IPS DF 19.7 (cell line): ENCODE measurements at places on chromosomes 5 and 9.
A peak's percentile ranks its signal among the peaks of the same experiment; 100 is the strongest.

GRCh38 chr5:54610197-54610944 lies 92.8 kb downstream of the SNX18 start:
- no peak for DNase-seq

DNA sequence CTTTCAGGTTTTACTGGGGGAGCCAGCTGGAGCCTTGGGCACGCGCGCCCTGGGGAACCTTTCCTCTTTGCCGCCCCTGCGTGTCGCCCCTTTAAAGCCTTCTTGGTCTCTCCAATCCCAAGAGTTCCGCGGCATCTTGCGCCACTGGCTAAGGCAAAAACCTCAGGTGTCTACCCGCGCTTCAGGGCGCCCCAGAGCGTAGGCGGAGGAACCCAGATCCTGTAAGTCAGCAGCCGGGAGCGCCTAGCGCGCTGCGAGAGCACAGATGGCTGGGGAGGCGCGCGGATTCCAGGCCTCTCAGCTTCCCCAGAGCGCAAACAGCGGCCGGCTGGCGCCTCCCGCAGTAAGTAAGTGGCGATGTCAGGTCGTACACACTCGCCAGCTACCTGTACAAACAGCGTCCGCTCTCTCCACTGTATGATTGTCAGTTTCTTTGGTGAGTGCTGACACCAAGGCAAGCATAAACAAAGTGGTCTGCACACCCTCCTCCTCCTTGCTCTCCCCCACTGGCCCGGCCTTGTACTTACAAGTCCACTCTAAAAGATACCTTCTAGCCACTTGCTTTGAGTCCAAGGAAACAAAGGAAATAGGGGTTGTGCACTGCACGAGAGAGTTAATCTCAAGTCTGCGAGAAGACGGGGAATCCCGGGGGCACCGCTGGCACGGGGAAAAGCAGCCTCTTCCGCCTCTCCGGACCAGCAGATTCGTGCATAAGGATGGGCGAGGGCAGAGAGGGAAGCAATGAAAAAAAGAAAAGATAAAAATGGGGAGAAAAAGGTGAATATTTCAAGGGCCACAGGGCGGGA lies 2.9 kb downstream of the HTR1A start:
- DNase-seq: peak; percentile 77

- DNase-seq: no peak
These were observed 35.9 kb upstream of the TESK1 start for GRCh38 chr9:35569206-35569605.

- DNase-seq: no peak
These were observed 1.7 kb upstream of the OTULINL start for GRCh38 chr5:14579731-14580397.

- no peak for DNase-seq
These were observed 34.1 kb upstream of the ADAMTS2 start for GRCh38 chr5:179379321-179379890.

- no peak for DNase-seq
These were observed 1.2 kb downstream of the F2RL1 start for GRCh38 chr5:76819851-76820525.

DNA sequence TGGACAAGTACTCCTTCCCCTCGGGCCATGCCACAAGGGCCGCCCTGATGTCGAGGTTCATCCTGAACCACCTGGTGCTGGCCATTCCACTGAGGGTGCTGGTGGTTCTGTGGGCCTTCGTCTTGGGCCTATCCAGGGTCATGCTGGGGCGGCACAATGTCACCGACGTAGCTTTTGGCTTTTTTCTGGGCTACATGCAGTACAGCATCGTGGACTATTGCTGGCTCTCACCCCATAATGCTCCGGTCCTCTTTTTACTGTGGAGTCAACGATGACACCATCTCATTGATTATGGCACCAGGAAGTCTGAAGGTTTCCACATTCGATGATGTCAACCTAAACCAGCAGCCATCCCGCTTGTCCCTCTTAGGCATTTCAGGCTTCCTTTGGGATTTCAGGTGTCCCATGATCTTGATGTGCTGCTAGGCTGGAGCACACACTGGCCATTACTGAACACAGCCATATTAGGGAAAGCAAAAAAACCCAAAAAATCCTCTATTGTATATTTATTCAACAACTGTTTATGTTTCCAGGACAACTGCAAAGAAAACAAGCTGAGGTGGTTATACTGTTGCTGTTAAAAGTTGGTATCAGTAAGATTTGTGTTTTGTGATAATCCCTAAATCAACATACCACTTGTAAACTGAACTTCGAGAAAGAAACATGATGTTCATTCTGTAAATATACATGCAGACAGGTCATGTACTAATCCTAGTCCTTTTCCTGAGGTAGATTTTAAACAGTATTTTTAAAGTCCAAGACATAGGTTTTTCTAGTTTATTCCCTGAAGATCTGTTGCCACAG lies 1.1 kb downstream of the PLPP6 start:
- no peak for DNase-seq

DNA sequence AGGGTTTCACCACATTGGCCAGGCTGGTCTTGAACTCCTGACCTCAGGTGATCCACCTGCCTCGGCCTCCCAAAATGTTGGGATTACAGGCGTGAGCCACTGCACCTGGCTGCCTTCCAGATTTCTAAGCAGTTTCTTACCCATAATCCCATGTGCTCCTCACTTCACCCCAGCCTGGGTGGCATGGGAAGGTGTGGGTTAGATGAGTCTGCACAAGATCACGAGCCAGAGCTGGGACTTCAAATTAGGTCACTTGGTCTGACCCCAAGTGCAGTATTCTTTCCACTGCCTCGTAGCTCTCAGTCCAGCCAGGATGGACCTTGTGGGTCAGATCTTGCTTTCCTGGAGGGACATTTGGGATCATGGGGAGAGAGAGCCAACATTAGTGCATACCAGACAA lies 37.5 kb upstream of the STRBP start:
- DNase-seq: no peak

GRCh38 chr9:106587042-106587441 lies 275.9 kb upstream of the ZNF462 start:
- DNase-seq: no peak
